ENCODE measurements at places on chromosomes 5 and 9.

DNA sequence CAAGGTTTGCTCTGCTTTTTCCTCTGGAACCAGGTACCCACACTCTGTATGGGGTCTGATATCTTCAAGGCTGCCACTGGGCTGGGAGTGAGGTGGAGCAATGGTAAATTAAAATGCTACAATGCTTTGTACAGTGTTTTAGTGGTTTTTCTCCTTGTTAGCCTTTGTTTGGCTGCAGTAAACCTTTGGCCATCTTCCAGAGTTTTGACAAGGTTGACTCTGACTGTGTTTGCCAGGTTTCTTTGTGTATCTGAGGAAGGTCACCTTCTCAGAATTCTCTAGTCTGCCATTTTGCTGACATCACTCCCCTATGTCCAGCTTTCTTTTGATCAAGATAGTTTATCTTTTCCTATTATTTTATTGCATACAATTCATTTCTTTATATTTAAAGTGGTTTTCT, 11.2 kb downstream of the SPATA31D1 start:
- DNase-seq = no peak

DNA sequence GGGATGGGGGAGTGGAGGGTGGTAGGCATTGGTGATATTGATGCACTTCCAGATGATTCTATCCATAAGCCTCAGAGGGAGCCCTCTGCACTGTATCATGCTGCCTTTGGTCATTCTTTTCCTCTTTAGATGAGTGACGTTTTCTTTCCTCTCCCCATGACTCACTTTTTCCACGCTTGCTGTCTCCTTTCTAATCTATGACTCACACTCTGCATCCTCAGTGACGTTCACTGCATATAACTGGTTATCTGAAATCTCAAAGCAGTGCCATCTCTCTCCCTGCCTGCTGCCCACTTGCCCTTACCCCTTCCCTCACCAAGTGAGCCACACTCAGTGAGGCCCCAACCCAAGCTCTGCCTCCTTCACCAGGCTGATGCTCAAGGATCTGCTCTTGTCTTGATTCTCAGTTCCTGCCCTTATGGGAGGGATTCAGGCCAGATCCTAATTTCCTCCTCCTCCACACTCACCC, 31.6 kb downstream of the PTGS1 start:
- peak; percentile 92 for DNase-seq

GRCh38 chr9:93653760-93654159, 77.4 kb downstream of the PHF2 start:
- no peak for DNase-seq

DNA sequence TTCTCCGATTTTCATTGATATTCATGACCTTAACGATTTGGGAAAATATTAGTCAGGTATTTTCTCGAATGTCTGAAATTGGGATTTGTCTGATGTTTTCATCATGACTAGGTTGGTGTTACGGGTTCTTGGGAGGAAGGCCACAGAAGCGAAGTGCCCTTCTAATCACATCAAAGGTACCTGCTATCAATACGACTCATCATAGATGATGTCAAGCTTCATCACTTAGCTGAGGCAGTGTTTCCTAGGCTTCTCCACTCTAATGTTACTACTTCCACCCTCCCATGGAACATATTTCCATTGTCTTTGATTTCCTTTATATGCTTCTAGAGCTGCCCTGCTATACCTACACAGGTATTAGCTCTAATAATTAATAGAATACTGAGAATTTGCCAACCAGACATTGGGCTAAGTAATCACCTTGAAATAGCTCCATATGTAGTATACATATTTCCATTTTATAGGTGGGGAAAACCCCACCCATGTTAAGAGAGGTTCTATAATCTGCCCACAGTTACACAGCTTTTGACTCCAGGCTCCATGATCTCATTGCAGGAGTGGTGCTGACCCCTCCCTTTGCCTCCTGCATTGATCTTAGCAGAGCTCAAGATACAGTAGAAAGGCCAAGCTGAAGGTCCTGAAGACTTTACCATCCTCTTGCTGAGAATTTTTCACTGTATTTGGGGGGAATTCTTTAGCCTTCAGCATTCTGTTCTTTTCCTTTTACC, 238.6 kb upstream of the ADAMTSL1 start:
- DNase-seq = peak; percentile 24
